Stimulated activated CD4-positive, alpha-beta T cell treated with anti-CD3 and anti-CD28 coated beads, TNF-alpha, amount 100 ng/mL, for 24 hours (primary cell): ENCODE measurements at places on chromosomes 4 and X.

- DNase-seq: no peak
Observed at GRCh38 chrX:11437642-11438379, 144.6 kb downstream of the AMELX start.

DNA sequence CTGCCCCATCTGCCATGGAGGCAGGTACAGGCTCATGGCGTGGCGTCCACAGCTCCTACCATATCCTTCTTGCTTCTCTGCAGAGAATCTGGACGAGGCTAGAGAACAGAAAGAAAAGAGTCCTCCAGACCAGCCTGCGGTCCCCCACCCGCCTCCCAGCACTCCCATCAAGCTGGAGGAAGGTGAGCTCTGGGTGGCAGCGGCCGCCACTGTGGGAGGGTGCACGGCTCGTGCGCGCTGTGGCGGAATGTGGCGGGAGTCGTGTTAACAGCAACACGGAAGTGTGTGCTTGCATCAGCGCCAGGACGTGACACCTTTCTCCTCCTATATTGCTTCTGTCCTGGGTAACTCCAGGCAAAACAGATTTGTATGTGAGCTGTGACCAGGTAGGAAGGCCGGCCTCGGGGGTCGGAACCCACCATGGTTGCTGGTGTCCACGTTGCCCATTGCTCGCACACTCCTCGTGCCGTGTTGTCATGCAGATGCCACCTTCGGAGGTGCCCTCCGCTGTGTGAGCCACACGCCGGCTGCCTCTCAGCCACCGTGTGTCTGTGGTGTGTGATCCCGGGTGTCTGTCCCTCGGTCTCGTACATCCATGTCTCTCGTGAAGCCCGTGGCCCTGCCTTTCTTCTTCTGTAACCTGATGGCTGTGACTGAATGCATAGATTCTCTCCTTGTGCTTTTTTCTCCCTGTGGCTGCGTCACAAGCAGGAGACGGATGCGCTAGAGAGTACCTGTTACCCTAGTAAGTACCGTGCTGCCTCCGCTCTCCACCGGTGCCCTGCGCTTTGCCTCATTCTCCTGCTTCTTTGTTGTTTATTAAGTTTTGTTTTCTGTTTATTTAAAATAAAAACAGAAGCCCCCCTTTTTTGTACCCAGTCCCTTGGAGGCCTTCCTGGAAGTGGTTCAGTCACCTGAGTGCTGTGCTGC, 37.0 kb downstream of the NOP14 start:
- DNase-seq: no peak

DNA sequence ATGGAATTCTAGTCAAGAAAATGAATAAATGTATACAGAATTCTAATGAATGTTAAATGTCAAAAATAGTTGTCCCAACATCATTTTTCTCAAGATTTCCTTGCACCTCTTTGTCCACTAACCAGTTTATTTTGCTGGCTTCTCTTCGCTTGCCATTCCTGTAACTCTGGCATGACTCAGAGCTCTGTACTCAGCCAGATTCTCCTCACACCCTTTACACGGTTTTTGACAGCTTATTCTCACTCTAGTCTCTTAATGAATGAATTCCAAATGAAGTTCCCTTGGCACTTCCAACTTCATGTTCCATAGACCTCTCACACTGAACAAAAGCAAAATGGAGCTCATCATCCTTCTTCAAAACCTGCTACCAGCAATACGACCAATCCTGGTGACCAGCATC, 419.3 kb upstream of the SLIT2 start:
- no peak for DNase-seq

GRCh38 chrX:98357146-98357545, 1473.4 kb downstream of the RPA4 start:
- no peak for DNase-seq

DNA sequence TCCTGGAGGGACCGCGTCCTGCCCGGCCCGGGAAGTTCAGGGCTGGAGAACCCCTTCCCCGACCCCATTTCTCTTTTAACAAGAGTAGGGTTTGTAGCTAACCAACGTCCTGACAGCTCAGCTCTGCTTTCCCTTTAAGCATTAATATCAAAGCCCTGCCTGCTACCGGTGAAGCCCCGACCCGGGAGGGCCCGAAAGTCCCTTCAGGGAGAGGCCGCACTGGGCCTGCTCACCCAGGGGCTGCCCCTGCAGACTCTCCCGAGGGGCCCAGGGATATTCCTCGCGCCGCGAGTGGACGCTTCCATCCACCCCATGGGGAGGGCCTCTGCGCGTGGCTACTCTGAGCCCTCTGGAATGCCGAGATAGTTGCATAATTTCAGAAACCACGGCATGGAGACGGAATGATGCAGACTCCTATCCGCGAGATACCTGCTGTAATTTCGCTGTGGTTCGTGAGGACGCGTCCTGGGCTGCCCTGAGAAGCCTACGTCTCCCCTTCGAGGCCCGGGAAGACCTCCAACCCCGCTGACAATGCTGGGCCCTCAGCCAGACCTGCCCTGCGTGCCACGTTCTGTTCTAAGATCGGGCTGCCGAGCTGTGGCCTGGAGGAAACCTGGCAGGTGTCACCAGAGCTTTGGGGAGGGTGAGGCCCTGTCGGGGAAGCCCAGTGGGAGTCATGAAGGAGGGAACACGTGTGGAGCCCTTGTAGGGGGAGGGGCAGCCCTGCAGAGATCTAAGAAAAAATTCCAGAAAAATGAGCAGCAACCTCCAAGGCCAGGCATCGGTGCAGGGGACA, 999 bp upstream of the CTBP1 start:
- no peak for DNase-seq

GRCh38 chrX:119406776-119407175, 7.6 kb downstream of the SLC25A43 start:
- no peak for DNase-seq
